ENCODE measurements at places on chromosomes 7 and 10. TPM values are rescaled to one million over a fixed set of nuclear protein-coding genes. Genes with fewer than 3 reads are reported as not detected.

Gene GLRX3
- 94.2 TPM for total RNA-seq

Gene KLLN
- total RNA-seq = 0.66 TPM

Gene GNAI1
- total RNA-seq = 47.2 TPM

Gene MYO1G
- 0.14 TPM for total RNA-seq

Gene SHLD2
- total RNA-seq = 50.1 TPM

Gene STK31
- not detected for total RNA-seq

Gene PRKAR2B
- total RNA-seq = 9.6 TPM

Gene ABCC2
- 1.0 TPM for total RNA-seq

Gene SGMS1
- 40.5 TPM for total RNA-seq

Gene GNGT1
- not detected for total RNA-seq

Gene CPA4
- total RNA-seq = 9.4 TPM

Gene CALHM3
- total RNA-seq = not detected

Gene RBP3
- total RNA-seq = under 0.01 TPM

Gene HIP1
- total RNA-seq = 18.4 TPM

Gene HOXA10
- total RNA-seq = 23.3 TPM

Gene OR6V1
- total RNA-seq = not detected

Gene DOCK4
- 12.5 TPM for total RNA-seq

Gene ICA1
- 0.88 TPM for total RNA-seq

Gene DMBT1
- not detected for total RNA-seq

Gene KMT2E
- 109 TPM for total RNA-seq

Gene CPED1
- total RNA-seq = 143 TPM

Gene ADCYAP1R1
- total RNA-seq = not detected

Gene DCLRE1C
- 16.3 TPM for total RNA-seq

Gene ALOX5
- not detected for total RNA-seq

Gene CHAT
- total RNA-seq = not detected

Gene AGAP9
- 10.0 TPM for total RNA-seq

Gene AKR1D1
- total RNA-seq = not detected

Gene RAB11FIP2
- 21.4 TPM for total RNA-seq

Gene TMEM213
- total RNA-seq = not detected

Gene FAM180A
- 0.22 TPM for total RNA-seq

Gene PTF1A
- not detected for total RNA-seq

Gene NUTM2E
- total RNA-seq = not detected

Gene CEP55
- total RNA-seq = 1.3 TPM

Gene BTBD16
- not detected for total RNA-seq

Data from placental pericyte (primary cell).